Stomach (tissue), 19 donors: ENCODE measurements at places on chromosomes 1 and 21. TPM values are rescaled to one million over a fixed set of nuclear protein-coding genes. Genes with fewer than 3 reads are reported as not detected.

LCE2C gene
- not detected for total RNA-seq

LRRC38 gene
- total RNA-seq, result not detected

RPS6KA1 gene
- 54.5 TPM for total RNA-seq

OLFML2B gene
- 4.6 TPM for total RNA-seq

LRRC8B gene
- total RNA-seq, result 15.2 TPM

MCM3AP gene
- 58.9 TPM for total RNA-seq

CCDC17 gene
- total RNA-seq, result not detected

GRCh38 chr21:37338671-37339551, 27.7 kb upstream of the DYRK1A start:
- DNase-seq, result no peak
- H3K27me3 ChIP-seq, result no peaks in the 10 kb centered on the region
- peak overlapping the region; percentile 49 for H3K27ac ChIP-seq
- no peaks in the 10 kb centered on the region for H3K36me3 ChIP-seq

- H3K4me1 ChIP-seq, result no peaks in the 10 kb centered on the region
- DNase-seq, result no peak
- no peak overlapping the region for H3K27ac ChIP-seq
- no peaks in the 10 kb centered on the region for H3K36me3 ChIP-seq
Measured at GRCh38 chr1:189084811-189085210, 1392.9 kb downstream of the BRINP3 start.

- H3K27me3 ChIP-seq, result no peaks in the 10 kb centered on the region
- no peak overlapping the region for H3K27ac ChIP-seq
- DNase-seq, result no peak
- no peak overlapping the region for H3K4me3 ChIP-seq
- no peaks in the 10 kb centered on the region for H3K4me1 ChIP-seq
Measured at GRCh38 chr1:63023171-63023570, 239.2 kb downstream of the ATG4C start.

GRCh38 chr1:24032981-24033380, 52.9 kb upstream of the SRSF10 start:
- H3K4me3 ChIP-seq, result no peak overlapping the region
- DNase-seq, result no peak
- peaks cover 6% of the 10 kb centered on the region for H3K4me1 ChIP-seq
- no peaks in the 10 kb centered on the region for H3K27me3 ChIP-seq

DNA sequence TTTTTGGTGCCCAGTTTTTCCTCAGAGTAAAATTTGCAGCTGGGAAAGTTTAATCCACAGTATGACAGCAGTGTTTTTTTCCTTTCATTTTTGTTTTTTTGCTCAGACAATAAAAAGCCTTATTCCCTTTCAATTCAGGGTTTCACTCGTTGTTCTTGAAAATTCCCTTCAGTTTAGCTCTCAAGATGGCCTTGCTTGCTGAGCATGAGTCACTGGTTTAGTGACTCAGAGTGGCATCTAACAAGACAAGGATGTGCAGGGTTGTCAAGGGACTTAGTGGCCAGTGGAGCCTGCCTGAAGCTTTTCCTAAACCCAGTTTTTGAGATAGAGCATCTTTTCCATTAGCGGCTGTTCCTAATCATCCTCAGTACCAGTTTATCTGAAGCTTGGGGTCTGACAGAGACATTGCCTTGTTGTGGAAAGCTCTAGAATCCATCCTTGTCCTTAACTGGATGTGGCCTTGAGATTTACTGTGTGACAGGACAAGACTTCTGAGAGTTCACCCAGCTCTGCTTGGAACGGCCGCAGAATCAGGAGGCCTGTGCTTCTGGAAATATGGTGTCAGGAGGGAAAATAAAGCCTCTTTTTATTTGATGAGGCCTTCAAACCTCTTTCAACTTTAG, 48.4 kb upstream of the DNAJC6 start:
- peaks cover 7% of the 10 kb centered on the region for H3K4me1 ChIP-seq
- H3K27me3 ChIP-seq, result peaks cover 7% of the 10 kb centered on the region
- no peaks in the 10 kb centered on the region for H3K36me3 ChIP-seq
- no peak for DNase-seq
- H3K27ac ChIP-seq, result no peak overlapping the region

DNA sequence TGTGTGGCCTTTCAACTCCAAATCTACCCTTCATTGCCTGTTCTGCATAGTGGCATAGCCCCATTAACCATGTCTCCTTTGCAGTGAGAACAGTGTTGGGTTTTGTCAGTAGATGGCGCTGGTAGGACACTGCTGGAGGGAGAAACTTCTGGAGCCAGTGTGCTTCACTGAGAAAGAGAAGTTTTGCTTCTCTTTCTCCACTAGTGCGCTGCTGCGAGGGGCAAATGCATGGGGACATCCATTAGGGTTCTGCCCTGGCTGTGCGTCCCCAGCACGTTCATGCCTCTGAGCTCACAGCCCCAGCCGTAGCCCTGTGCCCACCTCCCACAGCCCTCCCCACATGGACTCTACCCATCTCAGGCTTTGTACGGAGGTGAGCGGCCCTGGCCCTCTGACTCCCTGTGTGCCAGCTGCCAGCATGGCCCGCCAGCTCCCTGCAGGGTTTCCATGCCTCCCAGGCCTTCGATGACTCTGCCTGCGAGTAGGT, 53.1 kb downstream of the RIMS3 start:
- no peak overlapping the region for H3K4me3 ChIP-seq
- no peaks in the 10 kb centered on the region for H3K36me3 ChIP-seq
- no peaks in the 10 kb centered on the region for H3K4me1 ChIP-seq

DNA sequence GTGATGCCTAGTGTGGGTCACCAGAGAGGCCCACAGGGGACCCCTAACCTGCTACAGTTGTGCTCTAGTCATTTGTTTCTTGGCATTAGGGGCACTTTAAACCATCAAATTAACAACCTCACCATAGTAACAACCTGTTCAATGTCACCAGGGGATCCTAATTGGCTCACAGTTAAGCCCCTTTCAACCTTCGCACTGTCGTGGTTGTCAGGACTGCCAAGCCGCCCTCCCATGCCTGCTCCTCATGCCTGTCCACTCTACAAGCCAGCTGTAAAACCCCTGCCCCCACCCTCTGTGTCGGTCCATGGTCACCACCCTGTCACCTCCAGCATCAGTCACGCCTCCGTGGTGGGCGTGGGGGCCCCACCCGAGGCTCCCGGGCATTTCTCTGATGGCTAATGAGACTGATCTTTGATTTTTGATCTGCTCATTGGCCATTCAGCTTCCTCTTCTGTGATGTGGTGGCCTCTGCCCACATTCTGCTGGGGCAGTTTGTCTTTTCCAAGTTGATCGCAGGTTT, 96.6 kb downstream of the WDR4 start:
- DNase-seq, result no peak
- no peaks in the 10 kb centered on the region for H3K27me3 ChIP-seq
- H3K4me3 ChIP-seq, result no peak overlapping the region
- no peaks in the 10 kb centered on the region for H3K36me3 ChIP-seq

- H3K4me3 ChIP-seq, result no peak overlapping the region
- no peaks in the 10 kb centered on the region for H3K27me3 ChIP-seq
- no peak overlapping the region for H3K27ac ChIP-seq
Measured at GRCh38 chr1:114531094-114531493, 20.1 kb upstream of the TRIM33 start.
